Activated CD8-positive, alpha-beta T cell treated with anti-CD3 and anti-CD28 coated beads for 36 hours (primary cell): ENCODE measurements at places on chromosomes 5 and 9. TPM values are rescaled to one million over a fixed set of nuclear protein-coding genes. Genes with fewer than 3 reads are reported as not detected.

Gene FBXO38
- total RNA-seq, result 38.0 TPM

Gene CSF1R
- total RNA-seq, result not detected

Gene OR1K1
- total RNA-seq, result not detected

Gene MYMK
- not detected for total RNA-seq

Gene ROR2
- not detected for total RNA-seq

Gene CETN3
- 46.1 TPM for total RNA-seq

- H3K4me1 ChIP-seq, result no peaks in the 10 kb centered on the region
Observed at GRCh38 chr9:116112236-116112635, 41.4 kb upstream of the PAPPA start.

DNA sequence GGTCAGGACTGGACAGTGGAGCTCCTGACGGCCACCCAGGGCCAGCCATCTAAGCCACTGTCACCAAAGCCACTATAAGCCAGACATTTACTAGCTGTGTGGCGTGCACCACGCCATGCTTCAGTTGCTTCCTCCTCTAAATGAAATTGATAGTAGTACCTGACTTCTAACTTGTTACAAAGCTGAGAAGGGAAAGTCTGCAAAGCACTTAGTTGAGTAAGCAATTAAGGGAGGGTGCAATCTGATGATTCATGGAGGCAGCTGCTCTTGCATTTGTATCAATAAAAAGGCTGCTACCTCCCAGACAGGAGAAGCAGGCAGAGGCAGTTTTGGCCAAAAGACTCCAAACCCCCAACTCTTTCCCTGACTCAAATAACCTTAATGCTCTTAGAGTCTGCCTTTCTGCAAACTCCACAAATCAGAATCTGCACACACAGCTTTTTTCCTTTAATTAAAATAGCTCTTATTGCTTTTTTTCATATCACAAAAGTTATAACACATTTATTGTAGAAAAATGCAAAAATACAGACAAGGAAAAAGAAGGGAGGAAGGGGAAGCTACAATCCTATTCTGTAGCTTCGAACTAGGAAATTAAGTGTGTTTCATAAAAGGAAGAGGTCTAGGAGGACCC, 19.3 kb upstream of the RAPGEF1 start:
- peaks cover 7% of the 10 kb centered on the region for H3K27me3 ChIP-seq
- no peaks in the 10 kb centered on the region for H3K36me3 ChIP-seq
- no peak for DNase-seq

DNA sequence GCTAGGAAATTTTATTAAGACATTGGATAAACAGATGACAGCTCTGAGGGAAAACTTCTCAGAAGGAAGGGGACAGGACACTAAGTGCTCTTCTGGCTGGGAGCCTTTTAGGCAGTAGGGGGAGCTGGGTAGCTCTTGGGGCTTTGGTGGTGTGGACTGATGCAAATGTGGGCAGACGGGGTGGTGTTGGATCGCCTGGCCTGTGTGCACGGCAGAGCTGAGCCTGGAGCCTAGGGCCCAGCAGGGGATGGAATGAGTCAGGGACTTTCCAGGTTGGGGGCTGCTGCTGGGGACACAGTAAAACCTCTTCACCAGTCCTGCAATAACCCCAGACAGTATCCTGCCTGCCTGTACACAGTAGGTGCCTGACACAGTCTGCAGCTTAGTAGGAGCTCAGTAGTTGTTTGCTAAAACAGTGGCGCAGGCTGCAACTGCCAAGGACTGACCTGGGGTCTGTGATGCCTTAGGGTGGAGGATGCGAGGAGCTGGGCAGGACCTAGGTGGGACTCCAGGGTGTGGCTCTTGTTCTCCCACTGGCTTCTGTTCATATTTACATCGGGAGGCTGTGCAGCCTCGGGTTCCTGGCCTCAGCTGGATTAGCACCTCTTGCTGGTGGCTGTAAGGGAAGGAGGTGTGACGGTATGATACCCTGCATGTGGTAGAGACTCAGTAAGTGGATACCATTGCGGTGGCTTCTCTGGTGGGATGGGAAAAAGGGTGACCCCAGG, 83.8 kb downstream of the DAB2IP start:
- H3K27me3 ChIP-seq, result peaks cover 22% of the 10 kb centered on the region
- DNase-seq, result peak; percentile 40
- no peak overlapping the region for H3K4me3 ChIP-seq
- no peaks in the 10 kb centered on the region for H3K36me3 ChIP-seq
- H3K4me1 ChIP-seq, result peaks cover 23% of the 10 kb centered on the region

DNA sequence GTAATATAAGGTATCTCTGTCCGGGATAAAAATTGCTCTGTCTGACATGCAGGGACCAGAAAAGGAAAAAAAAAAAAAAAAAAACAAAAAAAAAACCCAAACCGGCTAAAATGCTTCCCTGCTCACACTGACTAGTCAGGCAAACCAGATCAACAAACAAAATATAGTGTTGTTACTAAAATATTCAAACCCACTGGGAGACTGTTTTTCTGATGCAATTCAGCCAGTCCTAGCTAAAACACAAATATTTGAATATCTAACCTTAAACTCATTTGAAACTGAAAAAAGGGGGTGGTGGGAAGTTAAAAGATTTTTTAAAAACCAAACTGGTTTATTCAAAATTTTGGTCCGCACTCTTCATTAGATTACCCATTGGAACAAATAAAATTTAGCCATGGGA, 61.0 kb downstream of the APBA1 start:
- no peak for DNase-seq
- H3K27me3 ChIP-seq, result no peaks in the 10 kb centered on the region
- no peaks in the 10 kb centered on the region for H3K36me3 ChIP-seq

DNA sequence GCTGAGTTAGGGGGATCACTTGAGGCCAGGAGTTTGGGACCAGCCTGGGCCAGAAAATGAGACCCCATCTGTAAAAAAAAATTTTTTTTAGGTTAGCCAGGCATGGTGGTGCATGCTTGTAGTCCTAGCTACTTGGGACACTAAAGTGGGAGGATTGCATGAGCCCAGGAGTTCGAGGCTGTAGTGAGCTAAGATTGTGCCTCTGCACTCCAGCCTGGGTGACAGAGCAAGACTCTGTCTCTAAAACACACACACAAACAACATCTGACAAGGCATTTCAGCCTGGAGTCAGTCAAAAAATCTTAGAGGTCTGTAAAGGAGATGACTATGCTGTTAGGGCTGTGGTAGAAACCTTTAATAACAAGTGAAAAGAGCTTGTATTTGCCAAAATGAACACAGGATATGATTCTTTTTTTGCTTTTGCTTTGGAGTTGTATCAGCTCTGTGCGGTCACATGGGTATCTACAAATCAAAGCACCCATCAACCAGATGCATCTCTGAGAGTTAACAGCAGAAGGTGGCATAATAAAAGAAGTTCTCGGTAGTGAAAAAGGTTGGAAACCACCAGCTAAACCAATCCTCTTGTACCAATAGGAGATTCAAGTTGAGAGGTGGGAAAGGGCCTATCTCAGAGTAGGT, 3.6 kb upstream of the PSMD5 start:
- no peaks in the 10 kb centered on the region for H3K27me3 ChIP-seq
- H3K4me3 ChIP-seq, result peak overlapping the region; percentile 98
- H3K27ac ChIP-seq, result peak overlapping the region; percentile 95
- DNase-seq, result peak; percentile 43
- peaks cover 80% of the 10 kb centered on the region for H3K36me3 ChIP-seq

DNA sequence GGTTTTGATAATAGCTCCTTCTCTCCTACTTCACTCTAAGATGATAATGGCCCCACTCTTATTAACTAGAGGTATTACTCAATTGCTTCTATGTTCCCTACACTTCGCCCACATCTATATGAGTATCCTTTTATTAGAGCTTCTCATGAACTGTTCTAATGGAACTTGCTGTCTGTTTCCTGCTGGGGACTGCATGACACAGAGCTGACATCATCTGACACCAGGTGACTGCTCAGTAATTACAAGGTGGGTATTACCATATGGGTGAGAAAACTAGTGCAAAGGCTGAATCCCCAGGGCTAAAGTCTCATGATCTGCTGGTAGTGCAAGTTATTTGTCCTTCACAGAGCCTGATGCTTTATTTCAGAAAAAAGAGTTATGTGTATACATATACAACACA, 146.2 kb upstream of the PLCXD3 start:
- no peak for DNase-seq
- H3K27me3 ChIP-seq, result no peaks in the 10 kb centered on the region
- H3K36me3 ChIP-seq, result no peaks in the 10 kb centered on the region

GRCh38 chr9:87020169-87020950, 73.1 kb upstream of the GAS1 start:
- no peak overlapping the region for H3K4me3 ChIP-seq
- H3K36me3 ChIP-seq, result no peaks in the 10 kb centered on the region

GRCh38 chr5:61342071-61342501, 10.0 kb downstream of the ZSWIM6 start:
- H3K36me3 ChIP-seq, result peaks cover 2% of the 10 kb centered on the region
- DNase-seq, result peak; percentile 60
- H3K4me3 ChIP-seq, result no peak overlapping the region

DNA sequence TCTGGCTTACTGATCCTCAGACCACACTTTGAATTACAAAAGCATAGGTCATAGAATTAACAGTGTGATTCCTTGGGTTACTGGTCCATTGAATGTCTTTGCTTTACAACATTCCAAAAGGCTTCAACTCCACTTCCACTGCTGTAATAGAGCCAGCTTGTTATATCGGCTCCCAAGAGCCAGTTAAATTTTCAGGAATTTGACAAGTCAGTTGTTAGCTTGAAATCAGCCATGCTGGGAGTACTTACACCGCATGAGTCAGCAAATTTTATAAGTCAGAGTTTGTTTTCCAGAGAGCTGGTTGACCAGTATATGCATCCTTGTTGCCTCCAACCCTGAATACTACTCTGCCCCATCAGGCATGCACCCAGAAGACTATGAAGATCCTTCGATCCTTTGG, 73.1 kb downstream of the FOXB2 start:
- no peaks in the 10 kb centered on the region for H3K36me3 ChIP-seq
- no peak overlapping the region for H3K4me3 ChIP-seq
- peaks cover 7% of the 10 kb centered on the region for H3K27me3 ChIP-seq
- H3K4me1 ChIP-seq, result no peaks in the 10 kb centered on the region
- H3K27ac ChIP-seq, result no peak overlapping the region

- no peaks in the 10 kb centered on the region for H3K27me3 ChIP-seq
- H3K36me3 ChIP-seq, result no peaks in the 10 kb centered on the region
Observed at GRCh38 chr5:179284751-179285631, 60.3 kb downstream of the ADAMTS2 start.

- H3K27me3 ChIP-seq, result peaks cover 19% of the 10 kb centered on the region
- H3K4me3 ChIP-seq, result no peak overlapping the region
- no peaks in the 10 kb centered on the region for H3K36me3 ChIP-seq
- H3K27ac ChIP-seq, result no peak overlapping the region
Observed at GRCh38 chr5:41896230-41896629, 7.9 kb upstream of the RIMOC1 start.

GRCh38 chr5:34957857-34958690, 28.7 kb downstream of the DNAJC21 start:
- H3K27me3 ChIP-seq, result no peaks in the 10 kb centered on the region
- no peak overlapping the region for H3K27ac ChIP-seq
- H3K4me3 ChIP-seq, result no peak overlapping the region
- H3K36me3 ChIP-seq, result peaks cover 11% of the 10 kb centered on the region
- DNase-seq, result peak; percentile 25

- H3K36me3 ChIP-seq, result peaks cover 59% of the 10 kb centered on the region
- no peak overlapping the region for H3K4me3 ChIP-seq
- H3K4me1 ChIP-seq, result peaks cover 60% of the 10 kb centered on the region
- DNase-seq, result no peak
- peak overlapping the region; percentile 75 for H3K27ac ChIP-seq
- H3K27me3 ChIP-seq, result no peaks in the 10 kb centered on the region
Observed at GRCh38 chr5:32129074-32129598, 45.0 kb downstream of the GOLPH3 start.

DNA sequence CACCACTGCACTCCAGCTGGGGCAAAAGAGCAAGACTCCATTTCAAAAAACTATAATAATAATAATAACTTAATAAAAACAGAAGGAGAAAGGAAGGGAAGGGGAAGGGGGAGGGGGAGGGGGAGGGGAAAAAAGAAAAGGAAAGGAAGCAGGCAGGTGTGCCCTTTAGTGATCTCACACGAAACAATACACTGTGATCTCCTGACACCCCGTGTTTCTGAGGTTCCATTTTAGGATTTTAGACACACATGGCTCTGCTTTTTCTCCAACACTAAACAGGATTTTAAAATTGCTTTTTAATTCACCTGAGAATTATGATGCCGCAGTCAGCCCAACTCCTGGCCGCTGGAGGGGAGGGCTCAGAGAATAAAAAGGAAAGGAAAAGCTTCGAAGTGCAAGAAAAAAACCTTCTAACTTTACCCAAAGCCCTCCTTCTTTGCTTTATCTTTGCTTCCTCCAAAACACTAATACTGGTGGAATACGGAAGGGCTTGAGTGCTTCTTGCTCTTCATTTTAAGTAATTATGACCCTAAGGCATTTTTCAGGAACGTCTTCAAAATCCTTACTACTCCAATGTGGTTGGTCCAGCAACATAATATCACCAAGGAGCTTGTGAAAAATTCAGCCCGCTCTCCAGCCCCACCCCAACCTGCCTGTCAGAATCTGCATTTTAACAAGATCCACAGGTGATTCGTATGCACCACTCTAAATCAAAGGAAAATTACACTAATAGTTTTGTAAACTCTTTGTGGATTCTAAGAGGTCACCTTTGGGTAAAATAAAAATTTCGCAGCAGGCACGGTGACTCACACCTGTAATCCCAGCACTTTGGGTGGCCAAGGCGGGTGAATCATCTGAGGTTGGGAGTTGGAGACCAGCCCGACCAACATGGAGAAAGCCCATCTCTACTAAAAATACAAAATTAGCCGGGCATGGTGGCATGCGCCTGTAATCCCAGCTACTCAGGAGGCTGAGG, 66.0 kb downstream of the MYO10 start:
- no peak overlapping the region for H3K27ac ChIP-seq
- no peaks in the 10 kb centered on the region for H3K36me3 ChIP-seq
- H3K4me3 ChIP-seq, result no peak overlapping the region
- H3K4me1 ChIP-seq, result no peaks in the 10 kb centered on the region

- peaks cover 31% of the 10 kb centered on the region for H3K27me3 ChIP-seq
- H3K4me3 ChIP-seq, result no peak overlapping the region
- no peak overlapping the region for H3K27ac ChIP-seq
- no peak for DNase-seq
Observed at GRCh38 chr5:1012313-1012841, 3.8 kb downstream of the NKD2 start.

- DNase-seq, result peak; percentile 94
- H3K27ac ChIP-seq, result peak overlapping the region; percentile 94
- H3K4me1 ChIP-seq, result peaks cover 43% of the 10 kb centered on the region
- peak overlapping the region; percentile 84 for H3K4me3 ChIP-seq
Observed at GRCh38 chr9:114382699-114383520, 4.9 kb downstream of the AKNA start.

DNA sequence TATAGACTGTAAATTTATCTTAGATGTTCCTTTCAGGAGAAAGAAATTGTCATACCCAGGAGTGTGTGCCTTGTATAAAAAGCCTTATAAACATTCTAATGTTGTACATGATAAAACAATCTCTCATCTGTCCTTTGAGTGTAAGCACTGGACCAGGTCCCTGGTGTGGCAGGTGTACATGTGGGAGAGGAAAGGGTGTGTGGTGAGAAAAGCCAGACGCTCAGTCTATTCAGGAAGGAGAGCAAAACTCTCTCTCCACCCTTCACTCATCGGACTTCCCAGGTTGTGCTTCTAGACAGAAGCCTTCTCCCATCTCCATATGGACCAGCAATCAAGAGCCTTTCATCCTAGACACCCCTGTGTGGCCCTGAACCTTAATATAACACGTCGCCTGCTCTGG, 154.2 kb downstream of the ESM1 start:
- no peak for DNase-seq
- H3K4me3 ChIP-seq, result no peak overlapping the region
- no peaks in the 10 kb centered on the region for H3K36me3 ChIP-seq
- peaks cover 4% of the 10 kb centered on the region for H3K4me1 ChIP-seq
